ENCODE measurements at places on chromosomes 2 and 18.

DNA sequence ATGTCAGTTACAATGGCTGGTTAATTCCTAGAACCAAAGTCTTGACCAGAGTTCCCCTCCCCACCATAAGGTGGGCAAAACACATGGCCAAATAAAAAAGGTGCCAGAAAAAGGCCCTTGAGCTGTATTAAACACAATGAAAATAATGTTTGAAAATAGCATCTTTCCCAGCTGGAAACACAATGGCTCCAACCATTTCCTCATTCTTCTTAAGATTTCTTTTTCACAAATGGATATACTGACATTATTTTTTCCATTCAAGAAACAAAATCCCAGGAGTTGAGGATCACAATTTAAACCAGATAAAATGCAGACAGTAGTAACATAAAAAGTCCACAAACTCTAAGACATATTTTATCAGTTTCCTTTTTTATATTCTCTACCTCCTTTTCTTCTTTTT lies 143.8 kb downstream of the EXOC6B start:
- no peak for DNase-seq

DNA sequence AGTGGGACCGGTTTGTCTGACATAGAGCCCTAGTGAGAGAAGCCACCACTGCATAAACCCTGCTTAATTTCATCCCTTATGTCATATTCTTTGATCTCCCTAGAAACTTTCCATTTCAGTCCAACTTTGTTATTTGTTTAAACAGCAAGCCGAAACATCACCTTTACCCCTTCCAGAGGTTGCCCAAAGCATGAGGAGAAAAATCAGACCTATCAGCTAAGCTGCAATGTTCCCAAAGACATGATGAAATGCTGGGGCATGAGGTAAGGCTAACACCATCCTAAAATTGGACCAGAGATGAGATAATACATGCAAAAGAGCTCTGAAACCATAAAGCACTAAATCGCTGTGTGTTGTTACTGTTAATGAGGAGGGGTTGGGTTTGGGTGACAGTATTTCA lies 447.9 kb upstream of the ACVR2A start:
- DNase-seq, result no peak

DNA sequence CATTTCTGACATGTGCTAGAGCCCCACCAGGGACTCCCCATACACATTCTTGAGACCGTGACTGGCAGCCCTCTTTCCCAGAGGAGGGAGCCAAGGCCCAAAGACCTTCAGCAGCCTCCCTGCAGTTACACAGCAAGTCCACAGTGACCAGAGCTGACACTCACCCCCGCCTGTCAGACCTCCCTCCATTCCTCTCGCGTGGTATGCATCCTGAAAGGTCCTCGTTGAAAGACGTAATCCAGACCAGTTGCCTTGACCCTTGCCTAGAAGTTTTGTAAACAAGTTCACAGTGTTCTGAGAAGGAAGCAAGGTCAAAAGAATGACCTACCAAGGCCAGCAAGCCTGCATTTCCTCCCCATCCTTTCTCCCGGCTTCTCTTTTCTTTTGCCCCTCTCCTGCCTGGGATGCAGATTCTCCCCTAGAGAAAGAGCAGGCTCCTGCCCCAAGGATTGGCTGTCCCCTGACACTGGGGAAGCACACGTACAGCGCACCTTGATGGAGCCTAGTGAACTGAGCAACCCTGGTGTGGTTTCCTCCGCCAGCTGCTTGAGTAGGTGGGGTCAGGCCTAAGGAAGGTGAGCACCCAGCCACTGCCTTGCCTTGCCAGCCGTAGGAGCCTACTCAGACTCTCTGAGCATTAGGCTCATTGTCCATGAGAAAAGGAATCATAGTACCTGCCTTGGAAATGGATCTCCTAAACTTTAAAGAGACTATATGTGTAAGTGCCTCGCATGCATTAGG lies 18.3 kb downstream of the TRIB2 start:
- no peak for DNase-seq

DNA sequence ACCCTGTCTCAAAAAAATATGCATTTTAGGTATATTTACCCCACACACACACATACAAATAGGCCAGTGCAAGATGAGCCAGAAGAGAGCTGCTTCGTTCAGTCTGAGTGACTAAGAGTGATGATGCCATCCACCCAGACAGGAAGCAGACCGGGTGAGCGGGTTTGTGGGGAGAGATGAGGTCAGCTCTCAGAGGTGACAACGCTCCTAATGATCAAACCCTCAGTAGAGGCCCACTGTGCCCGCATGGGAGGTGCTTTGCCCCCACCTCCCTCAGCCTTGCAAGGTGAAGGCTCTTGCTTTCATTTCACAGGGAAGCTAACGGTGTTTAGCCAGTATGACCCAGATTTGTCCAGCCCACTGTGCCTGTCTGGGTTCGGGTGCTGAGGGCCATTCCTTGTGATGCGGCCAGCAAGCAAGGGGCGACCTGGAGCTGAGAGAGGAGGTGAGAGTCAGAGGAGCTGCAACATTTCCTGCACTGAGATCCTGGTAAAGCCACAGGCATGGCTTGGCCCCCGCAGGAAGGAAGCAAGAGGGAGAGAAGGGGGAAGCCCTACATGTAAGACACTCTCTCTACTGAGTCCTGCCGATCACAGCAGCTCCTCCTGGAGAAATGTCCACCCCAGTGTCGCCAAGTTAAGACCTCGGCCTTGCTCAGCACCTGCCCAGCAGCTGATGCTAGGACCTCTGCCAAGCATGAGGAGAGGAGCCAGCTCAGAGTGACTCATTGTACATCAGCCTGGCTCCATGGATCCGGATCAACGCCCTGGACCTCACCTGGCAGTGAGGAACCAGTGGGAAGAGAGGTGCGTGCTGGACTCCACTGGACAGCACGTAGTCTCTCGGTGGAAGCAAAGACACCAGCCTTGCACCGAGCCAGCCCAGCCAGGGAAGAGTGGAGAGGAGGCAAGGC lies 37.0 kb downstream of the NIFK start:
- no peak for DNase-seq

- no peak for DNase-seq
These were observed 64.6 kb upstream of the TANC1 start for GRCh38 chr2:158903711-158904405.

- DNase-seq, result no peak
These were observed 24.2 kb downstream of the ZAP70 start for GRCh38 chr2:97737421-97738178.

DNA sequence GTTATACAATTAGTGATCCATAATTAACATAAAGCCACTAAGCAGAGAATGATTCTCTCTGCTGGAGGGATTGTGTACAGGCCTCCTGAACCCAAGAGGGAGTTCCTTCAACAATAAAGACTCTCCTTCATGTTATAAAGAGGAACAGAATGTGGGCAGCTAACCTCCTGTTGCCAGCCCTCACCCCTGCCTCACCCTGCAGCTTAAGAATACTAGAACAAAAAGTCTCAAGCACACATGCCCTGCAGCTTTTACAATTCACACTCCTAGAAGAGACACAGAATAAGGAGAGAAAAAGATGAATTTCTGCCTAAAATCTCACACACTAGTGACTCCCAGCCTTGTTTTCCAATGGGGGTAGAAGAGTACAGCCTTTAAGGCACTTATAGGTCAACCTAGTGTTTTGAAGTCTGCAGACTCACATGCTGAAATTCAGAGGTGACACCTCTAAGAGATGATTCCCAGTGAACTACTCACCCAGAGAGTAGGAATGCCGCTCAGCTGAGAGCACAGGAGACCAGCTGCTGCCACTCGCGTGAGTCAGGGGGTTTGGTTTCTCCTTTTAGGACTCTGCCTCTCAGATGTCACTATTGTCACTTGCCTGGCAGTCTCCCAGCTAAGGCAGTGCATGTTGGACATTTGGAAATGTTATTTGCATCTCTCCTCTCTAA lies 32.5 kb upstream of the IL1RL1 start:
- no peak for DNase-seq

- no peak for DNase-seq
These were observed 1681.0 kb upstream of the DDX18 start for GRCh38 chr2:116133381-116133942.

Data from BJ (cell line).